ENCODE measurements at places on chromosomes 1 and 21. TPM values are rescaled to one million over a fixed set of nuclear protein-coding genes. Genes with fewer than 3 reads are reported as not detected.

DNA sequence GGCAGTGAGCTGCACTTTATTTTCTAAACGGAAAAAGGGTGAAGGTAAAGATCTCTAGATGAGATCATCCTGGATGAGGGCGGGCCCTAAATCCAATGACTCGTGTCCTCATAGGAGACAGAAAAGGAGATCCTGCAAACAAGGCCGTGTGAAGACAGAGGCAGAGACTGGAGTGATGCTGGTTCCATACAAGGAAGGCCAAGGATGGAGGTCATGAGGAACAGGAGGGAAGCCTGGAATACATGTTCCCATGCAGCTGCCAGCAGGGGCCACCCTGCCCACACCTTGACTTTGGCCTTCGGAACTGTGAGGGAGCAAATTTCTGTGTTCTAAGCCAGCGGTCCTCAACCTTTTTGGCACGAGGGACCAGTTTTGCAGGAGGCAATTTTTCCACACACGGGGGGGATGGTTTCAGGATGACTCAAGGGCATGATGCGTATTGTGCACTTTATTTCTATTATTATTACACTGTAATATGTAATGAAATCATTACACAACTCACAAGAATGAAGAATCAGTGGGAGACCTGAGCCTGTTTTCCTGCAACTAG lies 94.3 kb downstream of the PSMG1 start:
- DNase-seq: no peak

DNA sequence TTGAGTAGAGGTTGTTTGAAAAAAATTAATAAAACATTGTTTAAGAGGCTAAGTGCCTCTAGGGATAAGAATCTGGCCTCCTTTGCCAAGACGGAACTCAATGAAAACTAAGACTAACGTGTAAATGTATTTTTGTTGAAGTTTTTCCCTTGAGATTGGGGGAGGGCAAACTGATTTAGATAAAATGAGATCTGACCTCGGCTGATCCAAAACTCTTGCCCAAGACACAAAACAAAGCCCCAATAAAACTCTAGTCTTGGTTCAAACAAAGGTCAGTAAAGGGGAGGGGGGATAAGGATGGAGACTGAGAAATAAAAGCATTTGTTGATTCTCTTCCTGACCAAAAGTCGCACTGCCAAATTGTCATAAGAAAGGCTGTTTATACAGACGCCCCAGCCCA lies 134.8 kb upstream of the DPT start:
- no peak for DNase-seq

- DNase-seq: no peak
These were observed 4.9 kb downstream of the PLCH2 start for GRCh38 chr1:2480986-2481364.

DNA sequence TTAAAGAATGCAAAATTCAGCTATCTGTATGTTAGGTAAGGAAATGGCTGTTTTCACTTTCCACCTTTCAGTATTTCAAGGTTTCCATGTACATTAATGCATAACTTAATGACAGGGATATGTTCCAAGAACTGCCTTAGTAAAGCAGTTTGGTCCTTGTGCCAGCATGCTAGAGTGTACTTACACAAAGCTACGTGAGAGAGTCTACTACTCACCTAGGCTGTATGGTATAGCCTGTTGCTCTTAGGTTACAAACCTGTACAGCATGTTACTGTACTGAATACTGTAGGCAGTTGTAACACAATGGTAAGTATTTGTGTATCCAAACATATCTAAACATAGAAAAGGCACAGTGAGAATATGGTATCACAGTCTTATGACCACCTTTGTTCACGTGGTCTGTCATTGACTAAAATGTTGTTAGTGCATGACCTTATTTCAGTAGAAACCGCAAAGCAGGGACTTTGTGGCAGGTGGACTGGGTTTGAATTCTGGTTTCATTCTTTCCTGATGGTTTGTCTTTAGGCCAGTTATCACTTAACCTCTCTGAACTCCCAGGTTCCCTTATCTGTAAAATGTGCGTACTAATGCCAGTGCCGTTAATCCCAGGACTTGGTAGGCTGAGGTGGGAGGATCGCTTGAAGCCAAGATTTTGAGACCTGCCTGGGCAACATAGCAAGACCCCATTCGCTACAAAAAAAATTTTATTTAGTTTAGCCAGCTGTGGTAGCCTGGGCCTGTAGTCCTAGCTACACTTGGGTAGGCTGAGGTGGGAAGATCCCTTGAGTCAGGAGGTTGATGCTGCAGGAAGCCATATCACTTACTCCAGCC lies 4.9 kb downstream of the SMYD2 start:
- no peak for DNase-seq

GRCh38 chr21:25885880-25886279 lies 151.1 kb downstream of the GABPA start:
- no peak for DNase-seq

GRCh38 chr1:228148935-228149405 lies 760 bp upstream of the GJC2 start:
- DNase-seq: no peak

DNA sequence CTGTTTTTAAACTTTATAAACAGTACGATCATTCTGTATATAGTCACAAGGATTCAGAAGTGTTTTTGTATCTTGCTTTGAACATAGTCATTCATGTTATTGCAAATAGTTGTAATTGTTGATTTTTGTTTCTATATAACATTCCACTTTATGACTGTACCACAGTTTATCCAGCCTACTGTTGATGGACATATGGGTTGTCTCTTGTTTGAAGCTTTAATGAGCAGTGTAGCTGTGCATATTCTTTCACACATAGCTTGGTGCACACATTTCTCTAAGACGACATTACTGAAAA lies 6.1 kb downstream of the CD101 start:
- DNase-seq: no peak

DNA sequence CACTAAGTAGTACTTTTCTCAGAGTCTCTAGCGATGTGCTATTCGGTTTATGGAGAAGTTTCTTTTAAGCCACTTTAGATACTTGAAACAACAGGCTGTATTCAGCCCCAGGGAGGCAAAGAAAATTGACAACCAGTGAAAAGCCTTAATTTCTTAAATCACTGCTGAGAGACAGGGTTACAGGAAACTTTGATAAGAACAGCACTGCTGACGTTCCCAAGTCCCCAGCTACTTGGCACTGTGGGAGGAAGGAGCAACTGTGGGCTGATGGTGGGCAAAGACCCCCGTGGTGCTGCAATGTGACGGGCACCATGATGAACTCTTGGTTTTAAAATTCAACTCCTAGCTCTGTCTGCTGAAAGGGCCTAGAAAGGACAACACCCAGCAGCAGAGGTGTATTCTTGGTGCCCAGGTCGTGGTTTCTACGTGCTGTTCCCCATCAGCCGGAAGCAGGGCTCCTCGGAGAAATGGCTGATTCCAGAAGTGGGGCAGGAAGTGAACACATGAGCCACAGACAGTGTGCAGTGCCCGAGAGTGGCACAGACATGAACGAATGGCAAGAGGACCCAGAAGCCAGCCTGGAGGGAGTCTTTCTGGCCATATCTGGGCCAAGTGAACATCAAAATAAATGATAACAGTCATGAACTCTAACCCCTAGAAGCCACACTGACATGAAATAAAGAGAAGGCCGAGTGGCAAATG lies 5.3 kb downstream of the PTTG1IP start:
- DNase-seq: peak; percentile 65

DNA sequence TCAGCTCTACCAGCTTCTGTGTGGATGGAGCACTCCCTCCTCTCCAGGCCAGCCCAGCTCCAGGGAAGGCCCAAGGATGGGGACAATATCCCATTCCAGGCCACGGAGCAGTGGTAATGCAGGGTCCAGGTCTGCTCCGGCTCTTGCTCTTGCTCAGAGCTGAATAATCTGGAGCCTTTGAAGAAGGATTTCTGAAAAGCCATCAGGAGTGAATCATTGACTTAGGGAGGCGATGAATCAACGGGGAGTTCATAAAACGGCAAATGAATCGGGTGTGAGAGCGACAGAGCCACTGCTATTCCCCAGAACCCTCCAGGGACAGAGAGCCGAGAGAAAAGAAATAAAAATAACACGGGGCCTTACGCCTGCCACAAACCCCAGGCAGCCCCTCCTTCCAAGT lies 7.7 kb downstream of the POU3F1 start:
- no peak for DNase-seq

DNA sequence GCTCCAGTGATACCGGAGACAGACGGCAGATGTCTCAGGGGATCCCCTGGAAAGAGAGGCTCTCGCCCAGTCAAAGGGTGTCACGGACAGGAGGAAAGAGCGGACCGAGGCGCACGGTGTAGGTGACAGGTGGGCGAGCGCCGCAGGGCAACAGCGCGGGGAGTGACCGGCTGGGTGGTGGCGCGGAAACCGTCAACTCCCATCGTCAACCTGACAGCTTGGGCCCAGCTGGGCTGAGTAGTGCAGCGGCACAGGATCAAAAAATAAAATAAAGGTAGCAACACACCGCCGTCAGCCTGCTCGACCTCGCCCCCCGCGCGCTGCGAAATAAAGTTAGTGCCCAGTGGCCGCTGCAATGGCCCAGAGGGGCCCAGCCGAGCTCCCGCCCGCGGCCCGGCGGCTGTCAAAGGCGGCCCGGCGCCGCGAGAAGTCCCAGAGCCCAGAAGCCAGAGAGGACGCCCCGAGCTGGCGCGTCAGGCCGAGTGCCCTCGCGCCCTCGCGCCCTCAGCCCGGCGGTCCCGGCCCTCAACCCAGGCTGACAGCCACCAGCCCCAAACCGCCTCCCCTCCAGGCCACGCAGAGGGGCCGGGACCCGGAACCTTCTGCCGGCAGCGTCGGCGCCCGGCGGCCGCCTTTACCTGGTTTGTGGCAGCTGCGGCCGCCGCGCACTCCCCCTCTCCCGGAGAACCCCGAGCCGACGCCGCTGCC lies at the start of gene LYST:
TSS of gene LYST (minus strand) at position 702 of the 708 bp plus-strand sequence. CDS start 36,489 bp downstream, outside the sequence.
- DNase-seq: no peak

- DNase-seq: no peak
These were observed 43.9 kb downstream of the SWT1 start for GRCh38 chr1:185200889-185201288.

DNA sequence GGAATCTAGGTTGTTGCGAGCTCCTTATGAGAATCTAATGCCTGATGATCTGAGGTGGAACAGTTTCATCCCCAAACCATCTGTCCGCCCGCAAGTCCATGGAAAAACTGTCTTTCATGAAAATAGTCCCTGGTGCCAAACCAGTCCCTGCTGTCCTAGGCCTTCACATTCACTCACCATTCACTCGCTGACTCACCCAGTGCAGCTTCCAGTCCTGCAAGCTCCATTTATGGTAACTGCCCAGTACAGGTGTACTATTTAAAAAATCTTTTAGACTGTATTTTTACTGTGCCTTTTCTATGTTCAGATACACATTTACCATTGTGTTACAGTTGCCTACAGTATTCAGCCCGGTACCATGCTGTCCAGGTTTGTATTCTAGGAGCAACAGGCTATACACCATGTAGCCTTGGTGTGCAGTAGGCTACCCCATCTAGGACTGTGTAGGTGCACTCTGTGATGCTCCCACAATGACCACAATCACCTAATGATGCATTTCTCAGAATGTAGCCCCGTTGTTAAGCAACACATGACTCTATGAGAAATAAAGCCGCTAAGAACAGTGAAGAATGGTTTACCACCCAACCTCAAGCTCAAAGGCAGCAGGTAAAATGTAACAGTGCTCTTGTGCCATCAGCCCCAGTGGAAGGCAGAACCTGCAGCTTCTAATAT lies 2.4 kb downstream of the ECHDC2 start:
- DNase-seq: no peak

DNA sequence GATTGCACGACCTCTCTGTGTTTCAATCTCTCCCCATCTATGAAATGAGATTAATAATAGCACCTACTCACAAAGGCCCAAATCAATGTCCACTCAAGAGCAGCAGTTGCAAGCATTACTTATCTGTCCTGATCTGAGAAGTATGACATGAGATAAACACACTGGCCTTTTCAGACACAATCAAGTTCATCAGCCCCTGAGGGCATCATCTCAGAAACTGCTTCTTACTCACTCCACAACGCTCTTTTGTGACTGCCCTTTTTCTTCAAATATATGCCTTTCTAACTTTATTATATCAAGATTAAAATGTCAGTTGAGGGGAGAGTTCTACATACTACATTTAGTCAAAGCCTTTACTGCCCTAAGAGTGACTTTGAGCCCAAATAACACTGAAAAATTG lies 371.9 kb upstream of the SPAG17 start:
- no peak for DNase-seq

GRCh38 chr1:18232052-18232451 lies 124.5 kb downstream of the IGSF21 start:
- no peak for DNase-seq

DNA sequence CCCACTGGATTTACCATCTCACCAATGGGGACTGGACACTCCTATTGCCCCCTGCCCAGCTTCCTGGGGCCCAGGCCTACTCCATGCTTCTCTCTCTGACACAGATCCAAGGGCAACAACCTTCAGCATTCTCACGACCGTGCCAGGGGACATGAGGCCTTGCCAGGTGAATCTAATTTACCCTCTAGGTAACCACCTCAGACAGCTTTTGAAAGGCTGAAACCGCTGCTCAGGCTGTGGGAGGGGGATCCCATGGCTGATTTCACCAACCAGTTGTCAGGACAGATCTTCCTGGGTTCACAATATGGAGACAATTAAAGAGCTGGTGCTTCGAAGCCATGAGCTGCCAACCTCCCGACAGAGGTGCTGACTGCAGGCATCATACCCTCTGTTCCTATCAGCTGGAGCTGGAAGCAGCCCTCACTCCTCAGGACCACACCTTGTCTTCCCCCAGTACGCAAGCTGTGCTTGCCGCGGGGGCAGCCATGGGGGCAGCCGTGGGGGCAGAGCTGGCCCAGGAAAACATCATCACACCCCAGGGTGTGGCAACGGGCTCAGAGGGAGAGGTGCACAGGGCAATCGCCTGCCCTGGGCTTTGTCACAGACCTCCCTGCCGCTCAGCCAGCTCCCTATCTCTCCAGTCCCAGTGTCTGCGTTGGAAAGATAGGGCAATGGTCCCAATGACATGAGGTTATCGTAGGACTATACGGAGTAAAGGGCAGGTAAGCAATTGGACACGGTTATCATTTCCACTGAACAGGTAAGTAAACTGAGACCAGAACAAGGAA lies 120.2 kb downstream of the DMRTB1 start:
- DNase-seq: no peak

GRCh38 chr1:90973897-90974798 lies 47.7 kb downstream of the ZNF644 start:
- DNase-seq: no peak

Gene ZNF695
- not detected for total RNA-seq

Gene AMY1A
- total RNA-seq: not detected

Gene AGRN
- total RNA-seq: 4.9 TPM

Gene SPRR1B
- total RNA-seq: not detected

Gene AKR7A3
- 1.0 TPM for total RNA-seq

Gene FBXO44
- 35.5 TPM for total RNA-seq

Gene FAM177B
- not detected for total RNA-seq

Gene VHLL
- total RNA-seq: not detected

Gene CLDN17
- not detected for total RNA-seq

Gene OPRD1
- total RNA-seq: not detected

Gene BMP8A
- 0.19 TPM for total RNA-seq
